ENCODE measurements at places on chromosomes 13 and 19.

- DNase-seq: no peak
Measured at GRCh38 chr13:45464141-45464686, 525 bp upstream of the COG3 start.

DNA sequence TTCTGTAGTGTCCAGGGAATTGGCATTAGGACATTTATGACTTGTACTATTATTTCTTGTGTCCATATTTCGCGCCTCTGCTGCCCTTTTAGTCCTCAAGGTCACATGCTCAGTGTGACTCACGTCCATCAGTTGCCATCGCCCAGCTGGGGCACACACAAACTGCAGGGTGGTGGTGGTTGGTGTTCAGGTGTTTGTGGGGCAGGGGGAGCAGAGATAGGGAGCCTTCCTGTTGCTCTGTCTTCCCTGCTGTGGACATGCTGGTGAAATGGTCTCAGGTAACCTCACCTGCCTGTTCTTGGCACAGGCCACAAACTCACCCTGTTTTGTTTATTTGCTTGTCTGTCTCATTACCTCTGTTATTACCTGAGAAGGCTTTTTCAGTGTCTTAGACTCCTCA lies 22.4 kb downstream of the PRR12 start:
- DNase-seq: no peak

DNA sequence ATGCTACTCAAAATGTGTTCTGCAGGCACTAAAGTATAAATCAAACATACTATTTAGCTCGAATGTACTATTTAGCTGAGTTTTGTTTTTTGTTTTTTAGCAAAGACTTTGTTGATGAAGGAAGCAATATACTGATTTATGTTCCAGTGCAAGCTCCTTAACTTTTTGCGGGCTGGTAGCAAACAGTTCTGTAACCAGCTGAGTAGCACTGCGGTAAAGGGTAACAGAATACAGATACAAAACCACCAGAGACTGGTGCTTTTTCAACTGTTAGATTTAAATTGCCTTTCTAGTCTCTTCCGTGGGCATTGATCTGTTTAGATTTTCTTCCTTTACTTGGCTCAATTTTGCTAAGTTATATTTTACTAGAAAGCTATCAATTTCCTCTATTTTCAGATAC lies 39.0 kb upstream of the KPNA3 start:
- no peak for DNase-seq

DNA sequence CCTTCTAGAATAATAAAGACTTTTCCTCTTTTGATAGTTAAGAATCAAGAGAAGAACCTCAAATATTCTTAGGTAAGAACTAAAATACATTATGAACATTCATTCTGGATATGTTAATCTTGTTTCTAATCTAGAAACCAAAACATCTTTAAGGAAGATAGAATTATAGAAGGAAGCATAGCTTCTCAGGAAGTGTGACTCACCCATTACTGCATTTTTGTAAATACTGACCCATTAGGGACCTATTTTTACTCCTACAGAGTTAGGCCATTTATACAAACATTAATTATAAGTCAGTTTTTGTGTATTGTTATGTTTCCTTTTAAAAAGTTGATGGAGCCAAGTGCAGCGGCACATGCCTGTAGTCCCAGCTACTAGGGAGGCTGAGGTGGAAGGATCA lies 147.1 kb downstream of the NUFIP1 start:
- no peak for DNase-seq

GRCh38 chr19:5309438-5310204 lies 31.0 kb downstream of the PTPRS start:
- DNase-seq: no peak

DNA sequence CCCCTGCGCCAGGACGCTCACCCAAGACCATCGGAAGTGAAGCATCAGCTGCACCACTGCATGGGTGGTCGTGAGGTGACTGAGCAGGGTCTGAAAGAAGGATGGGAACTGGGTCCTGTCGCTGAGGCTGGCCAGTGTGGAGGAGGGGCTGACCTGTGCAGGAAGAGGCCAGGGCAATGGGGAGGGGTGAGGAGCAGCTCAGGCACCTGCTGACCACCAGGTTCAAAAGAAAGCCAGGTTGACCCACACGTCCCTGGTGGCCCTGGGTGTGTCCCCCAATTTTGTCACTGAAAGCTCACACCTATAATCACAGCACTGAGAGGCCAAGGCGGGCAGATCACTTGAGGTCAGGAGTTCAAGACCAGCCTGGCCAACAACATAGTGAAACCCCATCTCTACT lies 13.7 kb upstream of the ZSCAN1 start:
- no peak for DNase-seq

DNA sequence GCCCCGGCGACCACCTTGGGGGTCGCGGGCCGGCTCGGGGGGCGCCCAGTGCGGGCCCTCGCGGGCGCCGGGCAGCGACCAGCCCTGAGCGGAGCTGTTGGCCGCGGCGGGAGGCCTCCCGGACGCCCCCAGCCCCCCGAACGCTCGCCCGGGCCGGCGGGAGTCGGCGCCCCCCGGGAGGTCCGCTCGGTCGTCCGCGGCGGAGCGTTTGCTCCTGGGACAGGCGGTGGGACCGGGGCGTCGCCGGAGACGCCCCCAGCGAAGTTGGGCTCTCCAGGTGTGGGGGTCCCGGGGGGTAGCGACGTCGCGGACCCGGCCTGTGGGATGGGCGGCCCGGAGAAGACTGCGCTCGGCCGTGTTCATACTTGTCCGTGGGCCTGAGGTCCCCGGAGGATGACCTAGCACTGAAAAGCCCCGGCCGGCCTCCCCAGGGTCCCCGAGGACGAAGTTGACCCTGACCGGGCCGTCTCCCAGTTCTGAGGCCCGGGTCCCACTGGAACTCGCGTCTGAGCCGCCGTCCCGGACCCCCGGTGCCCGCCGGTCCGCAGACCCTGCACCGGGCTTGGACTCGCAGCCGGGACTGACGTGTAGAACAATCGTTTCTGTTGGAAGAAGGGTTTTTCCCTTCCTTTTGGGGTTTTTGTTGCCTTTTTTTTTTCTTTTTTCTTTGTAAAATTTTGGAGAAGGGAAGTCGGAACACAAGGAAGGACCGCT lies 729 bp downstream of the STK11 start:
- DNase-seq: peak; percentile 69

DNA sequence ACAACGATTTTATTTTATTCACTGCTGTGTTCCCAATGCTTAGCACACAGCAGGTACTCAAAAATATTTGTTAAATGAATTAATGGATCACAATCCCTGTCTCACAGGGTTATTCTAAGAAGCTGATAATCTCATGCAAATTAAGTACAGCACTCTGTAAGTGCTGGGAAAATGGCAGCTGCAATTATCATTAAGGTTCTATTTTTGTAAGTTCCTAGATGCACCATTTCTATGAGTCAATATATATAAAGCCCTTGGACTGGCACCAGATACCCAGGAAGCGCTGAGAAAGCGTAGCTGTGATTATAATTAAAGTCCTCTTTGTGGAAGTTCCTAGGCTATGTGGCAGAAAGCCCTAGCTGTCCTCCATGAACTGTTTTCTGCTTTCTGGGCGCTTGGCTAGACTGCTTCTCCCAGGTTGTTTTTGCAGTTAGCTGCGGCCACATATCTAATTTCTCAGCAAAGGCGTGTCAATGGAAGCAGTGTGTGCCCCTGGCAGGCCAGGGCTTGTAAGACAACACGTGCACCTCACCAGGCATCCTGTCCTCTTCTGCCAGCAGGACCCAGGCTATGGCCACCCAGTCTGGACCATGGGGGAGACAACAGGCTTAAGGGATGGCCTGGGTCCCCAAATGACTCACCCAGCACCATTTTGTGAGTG lies 5.2 kb upstream of the SRRM5 start:
- DNase-seq: no peak

DNA sequence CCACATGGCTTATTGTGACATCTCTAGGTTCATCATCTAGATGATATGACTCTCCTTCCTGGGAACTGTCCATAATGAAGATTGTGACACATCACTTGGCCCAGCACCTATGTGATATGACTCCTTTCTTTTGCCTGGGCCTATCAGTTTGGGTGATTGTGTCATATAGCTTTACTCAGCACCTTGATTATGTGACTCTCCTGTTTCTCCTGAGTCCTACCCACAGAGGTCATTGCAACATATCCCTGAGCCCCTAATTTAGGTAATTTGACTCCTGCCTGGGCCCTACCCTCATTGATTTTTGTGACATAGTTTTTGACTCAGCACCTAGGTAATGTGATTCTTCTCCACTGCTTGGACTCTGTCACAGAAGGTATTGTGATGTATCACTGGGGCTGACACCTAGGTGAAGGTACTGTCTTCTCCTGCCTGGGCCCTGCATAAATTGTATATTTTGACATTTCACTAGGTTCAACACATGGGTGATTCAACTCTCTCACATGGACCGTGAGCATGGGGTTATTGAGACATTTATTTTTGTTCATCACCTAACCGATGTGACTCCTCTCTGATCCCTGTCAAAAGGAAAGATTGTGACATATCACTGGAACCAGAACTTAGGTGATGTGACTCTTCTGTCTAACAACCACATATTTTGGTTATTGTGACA lies 26.2 kb upstream of the ZNF254 start:
- no peak for DNase-seq

GRCh38 chr13:64639206-64639605 lies 2590.9 kb downstream of the PCDH9 start:
- DNase-seq: no peak

GRCh38 chr13:84255226-84255797 lies 373.0 kb upstream of the SLITRK1 start:
- DNase-seq: no peak

GRCh38 chr19:36128392-36128736 lies 11.5 kb upstream of the CAPNS1 start:
- no peak for DNase-seq

DNA sequence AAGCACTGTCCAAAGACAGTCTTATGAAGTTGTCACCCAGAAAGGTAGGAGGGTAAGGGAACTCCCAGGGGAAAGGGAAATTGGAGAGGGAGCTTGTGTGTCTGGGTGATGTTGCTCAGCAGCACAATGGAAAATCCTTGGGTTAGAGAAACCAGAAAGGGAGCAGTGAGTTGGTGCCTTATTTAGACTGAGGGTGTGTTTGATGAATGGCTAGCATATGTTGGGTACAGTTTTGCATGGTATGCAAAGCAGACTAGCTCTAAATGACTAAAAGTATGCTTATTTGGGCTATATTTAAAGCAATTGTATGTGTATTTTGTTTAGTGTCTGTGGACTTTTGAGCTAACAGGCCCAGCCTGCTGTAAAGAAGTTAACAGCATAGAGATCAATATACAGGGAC lies 2884.6 kb upstream of the PCDH20 start:
- DNase-seq: no peak

DNA sequence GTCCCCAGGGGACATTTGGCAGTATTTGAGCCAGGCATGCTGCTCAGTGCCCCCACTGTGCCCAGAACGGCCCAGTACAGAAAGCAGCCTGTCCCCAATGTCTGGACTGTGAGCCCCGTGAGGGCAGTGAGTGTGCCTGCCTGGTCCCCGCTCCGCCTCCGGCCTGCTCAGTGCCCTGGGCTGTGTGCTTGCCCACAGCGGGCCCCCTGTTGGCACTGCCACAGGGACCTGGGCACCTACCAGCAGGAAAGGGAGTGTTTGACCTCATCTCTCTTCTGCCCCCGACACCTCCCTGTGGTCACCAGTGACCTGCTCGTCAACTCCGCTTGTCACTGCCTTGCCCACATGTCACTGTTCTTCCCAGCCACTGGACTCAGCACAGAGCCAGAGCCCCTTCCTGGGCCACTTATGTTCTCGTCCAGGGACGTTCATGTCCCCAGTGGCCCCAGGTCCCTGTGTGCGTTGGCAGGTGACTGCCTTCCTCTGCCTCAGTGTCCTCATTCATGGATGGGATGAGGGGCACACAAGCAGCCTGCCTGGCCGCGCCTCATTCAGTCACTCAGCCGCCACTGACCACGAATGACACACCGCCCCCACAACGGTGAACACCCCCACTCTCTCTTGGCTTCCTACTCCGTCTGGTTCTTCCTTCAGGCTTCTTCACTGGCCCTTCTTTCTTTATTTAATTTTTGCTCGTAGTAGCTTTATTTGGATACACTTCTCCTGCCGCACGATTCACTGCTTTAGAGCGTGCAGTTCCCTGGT lies 2.8 kb downstream of the FZR1 start:
- no peak for DNase-seq

GRCh38 chr19:38543807-38544568 lies 73.8 kb downstream of the MAP4K1 start:
- DNase-seq: no peak

DNA sequence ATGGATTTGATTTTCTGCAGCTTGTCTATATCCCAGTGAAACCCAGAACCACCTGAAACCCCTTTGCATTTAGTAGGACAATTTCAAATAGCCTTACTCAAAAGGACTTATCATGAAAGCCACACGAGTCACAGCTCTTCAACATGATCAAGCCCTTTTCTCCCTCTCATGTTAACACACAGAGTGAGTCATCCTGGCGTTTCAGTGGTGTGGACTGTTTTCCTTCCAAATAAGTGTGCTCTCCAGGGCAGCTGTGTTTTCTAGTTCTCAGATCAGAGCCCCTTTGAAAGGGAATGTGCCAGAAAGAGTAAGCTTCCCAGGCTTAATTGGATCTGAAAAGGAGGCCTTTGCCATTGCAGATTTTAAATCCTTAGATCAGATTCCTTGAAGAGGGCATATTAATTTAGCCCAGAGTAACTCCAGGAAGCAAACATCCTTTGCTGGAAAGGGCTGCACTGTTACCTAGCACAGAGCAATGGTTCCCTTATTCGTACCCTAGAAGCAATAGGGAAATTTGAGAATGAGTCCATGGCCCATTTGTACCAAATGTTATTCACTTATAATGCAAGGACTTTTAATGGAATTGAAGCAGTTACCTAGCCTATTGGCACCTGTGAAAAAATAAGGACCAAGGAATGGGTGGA lies 51.3 kb downstream of the ERICH6B start:
- DNase-seq: no peak

GRCh38 chr13:25908366-25908765 lies 143.4 kb downstream of the SHISA2 start:
- DNase-seq: no peak

DNA sequence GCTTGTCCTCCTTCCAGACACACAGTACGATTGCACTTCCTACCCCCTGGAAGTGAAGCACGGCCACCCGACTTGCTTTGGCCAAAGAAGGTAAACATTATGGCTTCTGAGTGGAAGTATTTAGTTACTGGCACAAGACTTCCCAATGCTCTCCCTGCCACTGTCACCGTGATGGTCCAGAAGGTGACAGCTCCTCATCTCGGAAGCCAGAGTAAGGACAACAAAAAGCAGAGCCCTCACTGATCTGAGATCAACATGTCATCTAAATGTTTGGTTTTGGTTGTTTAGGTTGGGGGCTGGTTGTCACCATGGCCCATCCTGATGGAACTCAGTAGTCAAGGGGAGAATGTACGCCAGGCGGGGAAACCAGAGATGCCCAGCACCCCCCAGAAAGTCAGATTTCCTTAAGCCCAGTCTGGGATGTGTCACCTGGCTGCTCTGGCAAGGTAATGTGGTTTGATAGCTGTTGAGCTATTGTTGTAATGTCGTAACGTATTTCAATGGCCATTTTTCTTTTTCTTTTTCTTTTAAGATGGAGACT lies 170.1 kb upstream of the ZNF536 start:
- DNase-seq: no peak

- DNase-seq: peak; percentile 72
Measured at GRCh38 chr19:45455707-45456499, 11.9 kb upstream of the FOSB start.

GRCh38 chr13:46684287-46685001 lies 112.5 kb downstream of the ESD start:
- no peak for DNase-seq

Data from right kidney (tissue), 9 donors.